Caki2 (cell line): ENCODE measurements at places on chromosomes 2 and 18. TPM values are rescaled to one million over a fixed set of nuclear protein-coding genes. Genes with fewer than 3 reads are reported as not detected.

GRCh38 chr2:218024336-218024735 is 21.5 kb upstream of the TNS1 start:
- no peak for DNase-seq

The DPY30 gene
- total RNA-seq: 234 and 237 TPM in 2 replicates

The CEP192 gene
- total RNA-seq: 14.0 and 19.4 TPM in 2 replicates

DNA sequence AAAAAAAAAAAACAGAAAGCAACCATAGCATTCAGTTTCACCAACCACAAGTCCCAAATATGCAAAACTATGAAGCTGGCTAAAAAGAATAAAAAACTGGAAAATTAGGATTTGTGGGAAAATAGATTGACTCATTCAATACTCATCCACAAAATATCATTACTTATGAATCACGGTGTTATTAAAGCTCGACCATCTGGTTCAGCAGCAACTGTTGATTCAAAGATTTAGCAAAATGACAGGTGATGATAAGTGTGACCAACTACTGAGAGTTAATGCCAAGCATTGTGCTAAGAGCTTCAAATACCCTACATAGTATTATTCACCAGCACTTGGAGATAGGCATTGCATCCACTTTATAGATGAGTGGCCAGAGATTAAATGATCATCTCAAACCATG is 26.2 kb upstream of the XDH start:
- DNase-seq: no peak

The SPP2 gene
- not detected in 2 replicates for total RNA-seq

GRCh38 chr2:236503100-236503499 is 66.5 kb upstream of the ACKR3 start:
- no peak for DNase-seq
